Tibial nerve (tissue), 4 donors: ENCODE measurements at places on chromosomes 6 and 20. TPM values are rescaled to one million over a fixed set of nuclear protein-coding genes. Genes with fewer than 3 reads are reported as not detected.

GRCh38 chr6:33815854-33816253, 12.1 kb upstream of the MLN start:
- H3K4me3 ChIP-seq: no peak overlapping the region
- no peak for DNase-seq

EDN1 gene
- total RNA-seq: 48.6 TPM

GRCh38 chr6:30037182-30037788, 23.8 kb upstream of the POLR1H start:
- no peak overlapping the region for H3K4me3 ChIP-seq
- no peaks in the 10 kb centered on the region for H3K36me3 ChIP-seq
- no peaks in the 10 kb centered on the region for H3K27me3 ChIP-seq
- H3K4me1 ChIP-seq: no peaks in the 10 kb centered on the region

ULBP1 gene
- total RNA-seq: not detected

DNA sequence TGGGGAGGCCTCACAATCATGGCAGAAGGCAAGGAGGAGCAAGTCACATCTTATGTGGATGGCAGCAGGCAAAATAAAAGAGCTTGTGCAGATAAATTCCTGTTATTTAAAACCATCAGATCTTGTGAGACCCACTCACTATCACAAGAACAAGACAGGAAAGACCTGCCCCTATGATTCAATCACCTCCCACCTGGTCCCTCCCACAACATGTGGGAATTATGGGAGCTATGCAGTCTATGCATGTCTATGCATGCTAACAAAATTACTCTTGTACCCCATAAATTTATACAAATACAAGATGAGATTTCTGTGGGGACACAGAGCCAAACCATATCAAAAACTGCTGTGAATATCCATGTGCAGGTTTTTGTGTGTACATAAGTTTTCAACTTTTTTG, 25.6 kb upstream of the SCP2D1 start:
- H3K27me3 ChIP-seq: no peaks in the 10 kb centered on the region
- no peak overlapping the region for H3K27ac ChIP-seq
- no peaks in the 10 kb centered on the region for H3K4me1 ChIP-seq
- no peak for DNase-seq

- H3K4me1 ChIP-seq: peaks cover 25% of the 10 kb centered on the region
- DNase-seq: no peak
- H3K27me3 ChIP-seq: no peaks in the 10 kb centered on the region
Measured at GRCh38 chr20:18705490-18705889, 108.1 kb upstream of the SCP2D1 start.

DNA sequence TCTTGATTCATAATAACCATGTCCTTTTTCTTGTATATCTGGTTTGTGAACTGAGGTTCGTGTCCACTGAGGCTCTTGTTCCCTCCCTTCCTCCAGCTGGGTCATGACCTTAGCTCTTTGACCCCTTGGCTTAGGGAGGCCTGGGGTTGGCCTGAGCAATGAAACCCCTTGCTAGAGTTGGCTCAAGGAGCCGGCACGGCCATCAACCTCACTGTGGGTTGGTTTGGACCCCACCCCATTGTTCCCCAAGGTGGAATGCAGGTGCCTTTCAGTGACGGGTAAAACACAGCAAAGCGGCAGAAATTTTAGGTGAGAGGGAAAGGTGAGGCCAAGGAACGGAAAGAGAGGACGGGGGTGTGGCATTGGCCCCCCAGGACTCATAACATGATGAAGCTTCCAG, 44.5 kb upstream of the PHACTR3 start:
- H3K27ac ChIP-seq: no peak overlapping the region
- H3K4me1 ChIP-seq: no peaks in the 10 kb centered on the region
- no peaks in the 10 kb centered on the region for H3K36me3 ChIP-seq
- H3K4me3 ChIP-seq: no peak overlapping the region
- no peaks in the 10 kb centered on the region for H3K27me3 ChIP-seq

MARCKS gene
- total RNA-seq: 103 TPM

CTNNBL1 gene
- 25.5 TPM for total RNA-seq

ZSCAN23 gene
- total RNA-seq: 1.5 TPM

DZANK1 gene
- total RNA-seq: 4.2 TPM

NNAT gene
- 12.3 TPM for total RNA-seq

- H3K4me1 ChIP-seq: no peaks in the 10 kb centered on the region
- H3K36me3 ChIP-seq: no peaks in the 10 kb centered on the region
- no peak overlapping the region for H3K4me3 ChIP-seq
- no peak for DNase-seq
- H3K27me3 ChIP-seq: no peaks in the 10 kb centered on the region
- H3K27ac ChIP-seq: no peak overlapping the region
Measured at GRCh38 chr6:138054982-138055381, 52.2 kb downstream of the PERP start.

GRCh38 chr6:18268066-18268465, 3.7 kb upstream of the DEK start:
- no peak overlapping the region for H3K4me3 ChIP-seq
- H3K27ac ChIP-seq: no peak overlapping the region
- peaks cover 6% of the 10 kb centered on the region for H3K4me1 ChIP-seq
- DNase-seq: no peak
- H3K27me3 ChIP-seq: no peaks in the 10 kb centered on the region
- no peaks in the 10 kb centered on the region for H3K36me3 ChIP-seq

ARMC12 gene
- total RNA-seq: 2.9 TPM

CPXM1 gene
- 2.0 TPM for total RNA-seq

DNA sequence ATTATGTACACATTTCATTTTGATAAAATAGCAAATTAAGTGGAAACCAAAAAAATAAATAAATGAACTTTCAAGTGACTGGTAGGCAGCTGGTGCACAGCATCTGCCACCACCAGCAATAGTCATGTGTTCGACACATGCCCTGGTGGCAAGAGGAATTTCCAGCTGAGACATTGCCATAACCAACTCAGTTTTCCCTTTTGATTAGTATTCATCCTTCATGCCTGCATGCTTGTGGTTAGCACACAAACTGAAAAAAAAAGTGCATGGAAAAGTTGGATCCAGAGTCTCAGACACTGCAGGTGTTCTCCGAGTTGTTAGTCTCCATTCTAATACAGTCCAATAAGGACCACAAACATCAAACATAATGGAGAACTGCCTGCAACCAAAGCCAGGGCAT, 156.0 kb upstream of the SOX4 start:
- H3K27me3 ChIP-seq: no peaks in the 10 kb centered on the region
- no peak for DNase-seq
- H3K27ac ChIP-seq: no peak overlapping the region
- no peaks in the 10 kb centered on the region for H3K36me3 ChIP-seq

DNA sequence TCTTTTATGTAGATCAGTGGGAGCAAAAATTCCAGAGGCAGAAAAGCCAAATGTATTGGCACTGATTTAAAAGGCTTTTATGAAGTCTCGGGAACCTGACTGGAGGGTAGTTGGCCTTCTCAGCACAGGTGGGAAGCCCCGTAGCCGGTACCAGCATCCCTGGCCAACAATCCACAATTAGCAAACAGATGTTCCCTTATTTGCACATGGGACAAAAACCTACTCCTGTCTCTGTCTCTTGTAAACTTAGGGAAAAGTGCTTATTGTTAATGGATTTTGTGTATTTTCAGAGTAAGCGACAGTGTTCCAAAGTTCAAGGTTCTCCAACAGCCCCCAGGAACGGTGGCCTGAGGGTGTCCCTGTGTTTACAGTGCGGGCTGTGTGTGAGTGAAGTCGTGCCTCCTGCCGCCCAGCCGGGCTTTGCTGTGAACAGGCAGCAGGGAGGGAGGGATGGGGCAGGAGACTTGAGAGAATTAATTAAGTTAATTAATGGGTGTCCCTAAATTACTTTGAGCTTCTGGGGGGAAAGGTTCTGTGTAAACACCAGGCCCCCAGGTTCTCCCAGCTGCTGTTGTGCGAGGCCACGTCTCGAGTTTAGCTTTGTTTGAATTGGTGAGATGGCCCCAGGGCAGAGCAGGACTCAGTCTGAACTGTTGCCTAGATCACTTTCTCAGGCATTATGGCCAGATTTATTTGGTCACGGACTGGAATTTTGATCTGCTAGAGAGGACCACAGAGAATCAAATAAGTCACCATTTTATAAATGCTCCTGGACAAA, 3.9 kb downstream of the SYNJ2 start:
- DNase-seq: no peak
- no peaks in the 10 kb centered on the region for H3K4me1 ChIP-seq
- no peak overlapping the region for H3K4me3 ChIP-seq
- H3K27ac ChIP-seq: no peak overlapping the region
- no peaks in the 10 kb centered on the region for H3K36me3 ChIP-seq

DNA sequence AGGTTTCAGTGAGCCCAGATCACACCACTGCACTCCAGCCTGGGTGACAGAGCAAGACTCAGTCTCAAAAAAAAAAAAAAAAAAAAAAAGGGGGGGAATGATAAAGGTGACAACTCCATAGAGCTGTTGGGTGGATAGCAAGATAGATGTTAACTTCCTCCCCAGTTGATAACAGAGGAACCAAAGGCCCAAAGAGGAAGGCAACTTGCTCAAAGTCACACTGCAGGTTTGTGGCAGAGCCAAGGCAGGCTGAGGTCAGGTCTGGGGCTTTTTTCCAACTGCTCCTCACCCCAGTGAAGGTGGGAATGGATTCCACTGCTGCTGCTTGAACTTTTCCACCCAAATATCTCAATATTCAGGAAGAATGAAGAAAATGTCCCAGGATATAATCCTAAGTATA, 26.7 kb downstream of the HCK start:
- no peaks in the 10 kb centered on the region for H3K36me3 ChIP-seq
- no peak for DNase-seq
- H3K27me3 ChIP-seq: peaks cover 5% of the 10 kb centered on the region

DNA sequence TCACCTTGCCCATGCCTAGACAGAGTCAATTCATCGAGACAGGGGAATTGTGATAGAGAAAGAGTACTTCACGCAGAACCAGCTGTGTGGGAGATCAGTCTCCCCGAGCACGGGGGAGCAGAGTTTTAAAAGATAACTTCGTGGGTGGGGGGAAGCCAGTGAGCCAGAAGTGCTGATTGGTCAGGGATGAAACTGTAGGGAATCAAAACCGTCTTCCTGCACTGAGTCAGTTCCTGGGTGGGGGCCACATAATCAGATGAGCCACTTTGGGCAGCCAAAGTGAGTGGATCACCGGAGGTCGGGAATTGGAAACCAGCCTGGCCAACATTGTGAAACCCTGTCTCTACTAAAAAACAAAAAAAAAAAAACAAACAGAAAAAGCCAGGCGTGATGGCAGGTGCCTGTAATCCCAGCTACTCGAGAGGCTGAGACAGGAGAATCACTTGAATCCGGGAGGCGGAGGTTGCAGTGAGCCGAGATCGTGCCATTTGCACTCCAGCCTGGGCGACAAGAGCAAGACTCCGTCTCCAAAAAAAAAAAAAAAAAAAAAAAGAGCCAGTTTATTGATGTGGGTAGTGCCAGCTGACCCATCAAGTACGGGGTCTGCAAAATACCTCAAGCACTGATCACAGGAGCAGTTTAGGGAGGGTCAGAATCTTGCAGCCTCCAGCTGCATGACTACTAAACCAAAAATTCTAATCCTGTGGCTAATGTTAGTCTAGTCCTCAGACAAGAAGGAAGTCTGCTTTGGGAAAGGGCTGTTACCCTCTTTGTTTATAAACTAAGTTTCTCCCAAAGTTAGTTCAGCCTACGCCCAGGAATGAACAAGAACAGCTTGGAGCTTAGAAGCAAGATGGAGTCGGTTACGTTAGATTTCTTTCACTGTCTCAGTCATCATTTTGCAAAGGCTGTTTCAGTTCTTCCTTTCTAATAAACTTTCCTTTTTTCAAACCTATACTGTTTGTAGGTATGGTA, 3.9 kb upstream of the TRIM39 start:
- no peaks in the 10 kb centered on the region for H3K27me3 ChIP-seq
- H3K4me1 ChIP-seq: peaks cover 17% of the 10 kb centered on the region
- no peak overlapping the region for H3K27ac ChIP-seq
- H3K36me3 ChIP-seq: no peaks in the 10 kb centered on the region
- no peak overlapping the region for H3K4me3 ChIP-seq

GRCh38 chr6:75377386-75377785, 92.8 kb upstream of the TMEM30A start:
- no peak overlapping the region for H3K27ac ChIP-seq
- H3K4me1 ChIP-seq: no peaks in the 10 kb centered on the region
- no peaks in the 10 kb centered on the region for H3K27me3 ChIP-seq
- DNase-seq: no peak
- no peaks in the 10 kb centered on the region for H3K36me3 ChIP-seq
- H3K4me3 ChIP-seq: no peak overlapping the region

- no peaks in the 10 kb centered on the region for H3K36me3 ChIP-seq
- H3K4me1 ChIP-seq: no peaks in the 10 kb centered on the region
- no peak overlapping the region for H3K4me3 ChIP-seq
- no peak overlapping the region for H3K27ac ChIP-seq
- H3K27me3 ChIP-seq: no peaks in the 10 kb centered on the region
Measured at GRCh38 chr20:35578469-35578868, 36.6 kb downstream of the ERGIC3 start.

- peak overlapping the region; percentile 98 for H3K27ac ChIP-seq
- no peak overlapping the region for H3K4me3 ChIP-seq
- H3K27me3 ChIP-seq: no peaks in the 10 kb centered on the region
- H3K4me1 ChIP-seq: no peaks in the 10 kb centered on the region
Measured at GRCh38 chr6:19802656-19803055, 34.5 kb upstream of the ID4 start.

SPATA25 gene
- total RNA-seq: 8.6 TPM

- peaks cover 3% of the 10 kb centered on the region for H3K27me3 ChIP-seq
- no peak for DNase-seq
- no peak overlapping the region for H3K27ac ChIP-seq
- H3K36me3 ChIP-seq: no peaks in the 10 kb centered on the region
- no peaks in the 10 kb centered on the region for H3K4me1 ChIP-seq
Measured at GRCh38 chr20:971346-971745, 30.8 kb downstream of the RSPO4 start.

DNA sequence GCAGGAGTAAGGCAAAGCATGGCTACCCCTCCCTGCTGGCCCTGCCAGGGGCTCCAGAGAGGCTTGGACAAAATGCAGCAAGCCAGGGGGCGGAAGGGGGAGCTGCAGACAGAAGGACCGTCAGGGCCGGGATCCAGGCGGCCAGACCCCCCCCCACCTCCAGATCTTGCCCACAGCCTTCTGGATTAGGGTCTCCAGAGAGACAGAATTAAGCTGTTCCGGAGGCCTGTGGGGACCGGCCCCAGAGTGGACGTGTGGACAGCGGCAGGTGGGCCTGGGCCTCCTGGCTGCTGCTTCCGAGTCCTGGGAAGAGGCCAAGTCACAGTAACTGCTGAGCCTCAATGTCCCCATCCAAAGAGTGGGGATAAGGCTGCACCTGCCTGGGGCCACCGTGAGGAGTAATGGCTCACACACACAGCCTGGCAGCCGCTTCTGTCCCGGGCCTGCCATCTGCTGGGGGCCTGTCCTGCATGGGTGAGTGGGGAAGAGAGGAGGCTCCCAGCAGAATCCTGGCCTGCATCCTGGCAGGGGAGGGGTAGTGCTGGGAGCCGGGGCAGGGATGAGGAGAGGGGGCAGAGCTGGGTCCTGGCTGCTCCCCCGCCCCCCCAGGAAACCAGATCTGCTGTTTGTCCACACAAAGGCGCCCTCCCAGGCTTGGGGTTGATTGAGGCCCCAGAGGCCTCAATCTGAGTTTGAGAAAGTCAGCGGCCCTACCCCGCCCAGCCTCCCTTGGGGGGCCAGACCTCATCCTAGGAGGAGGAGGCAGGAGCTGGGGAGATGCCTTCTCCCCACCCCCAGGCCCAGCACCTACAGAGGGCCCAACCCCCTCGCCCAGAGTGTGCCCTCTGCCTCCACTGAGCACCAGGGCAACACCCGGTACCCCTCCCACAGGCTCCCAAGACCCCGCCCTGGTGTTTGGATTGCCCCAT, 3.9 kb downstream of the LAMA5 start:
- H3K36me3 ChIP-seq: no peaks in the 10 kb centered on the region
- H3K27ac ChIP-seq: no peak overlapping the region
- no peak for DNase-seq
- H3K4me3 ChIP-seq: no peak overlapping the region
- no peaks in the 10 kb centered on the region for H3K27me3 ChIP-seq

- H3K27ac ChIP-seq: no peak overlapping the region
- H3K4me1 ChIP-seq: peaks cover 5% of the 10 kb centered on the region
- H3K36me3 ChIP-seq: no peaks in the 10 kb centered on the region
- H3K27me3 ChIP-seq: no peaks in the 10 kb centered on the region
Measured at GRCh38 chr20:23265226-23265625, 85.4 kb upstream of the NXT1 start.
